Right cardiac atrium (tissue), 5 donors: ENCODE measurements at places on chromosomes 12 and 14.

DNA sequence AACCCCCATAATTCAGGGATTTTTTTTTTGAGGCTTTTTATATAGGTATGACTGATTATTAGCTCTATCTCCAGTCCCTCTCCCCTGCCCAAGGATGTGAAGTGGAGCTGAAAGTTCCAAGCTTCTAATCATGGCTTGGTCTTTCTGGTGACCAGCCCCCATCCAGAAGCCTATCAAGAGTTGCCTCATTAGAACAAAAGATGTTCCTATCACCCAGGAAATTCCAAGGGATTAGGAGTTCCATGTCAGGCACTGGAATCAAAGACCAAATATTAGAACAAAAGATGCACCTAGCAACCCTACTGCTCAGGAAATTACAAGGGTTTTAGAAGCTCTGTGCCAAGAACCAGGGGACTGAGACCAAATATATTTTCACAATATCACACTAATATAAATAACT, 29.9 kb downstream of the LRP6 start:
- no peak for DNase-seq

GRCh38 chr14:39264558-39264957, 30.8 kb downstream of the MIA2 start:
- no peak for DNase-seq

GRCh38 chr12:51321882-51322281, 2.1 kb downstream of the BIN2 start:
- no peak for DNase-seq

DNA sequence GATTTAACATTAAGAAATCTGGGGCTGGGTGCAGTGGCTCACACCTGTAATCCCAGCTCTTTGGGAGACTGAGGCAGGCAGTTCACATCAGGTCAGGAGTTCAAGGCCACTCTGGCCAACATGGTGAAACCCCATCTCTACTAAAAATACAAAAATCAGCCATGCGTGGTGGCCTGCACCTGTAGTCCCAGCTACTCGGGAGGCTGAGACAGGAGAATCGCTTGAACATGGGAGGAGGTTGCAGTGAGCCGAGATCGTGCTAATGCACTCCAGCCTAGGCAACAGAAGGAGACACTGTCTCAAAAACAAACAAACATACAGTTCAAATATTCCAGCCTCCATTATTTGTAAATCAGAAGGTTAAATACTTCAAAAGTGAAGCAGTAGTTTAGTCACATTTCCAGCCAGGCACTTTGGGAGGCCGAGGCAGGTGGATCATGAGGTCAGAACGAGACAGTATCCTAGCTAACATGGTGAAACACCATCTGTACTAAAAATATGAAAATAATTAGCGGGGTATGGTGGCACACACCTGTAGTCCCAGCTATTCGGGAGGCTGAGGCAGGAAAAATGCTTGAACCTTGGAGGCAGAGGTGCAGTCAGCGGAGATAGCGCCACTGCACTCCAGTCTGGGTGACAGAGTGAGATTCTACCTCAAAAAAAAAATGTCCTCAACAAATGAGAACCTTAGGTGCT, 30.3 kb downstream of the HNRNPC start:
- no peak for DNase-seq

DNA sequence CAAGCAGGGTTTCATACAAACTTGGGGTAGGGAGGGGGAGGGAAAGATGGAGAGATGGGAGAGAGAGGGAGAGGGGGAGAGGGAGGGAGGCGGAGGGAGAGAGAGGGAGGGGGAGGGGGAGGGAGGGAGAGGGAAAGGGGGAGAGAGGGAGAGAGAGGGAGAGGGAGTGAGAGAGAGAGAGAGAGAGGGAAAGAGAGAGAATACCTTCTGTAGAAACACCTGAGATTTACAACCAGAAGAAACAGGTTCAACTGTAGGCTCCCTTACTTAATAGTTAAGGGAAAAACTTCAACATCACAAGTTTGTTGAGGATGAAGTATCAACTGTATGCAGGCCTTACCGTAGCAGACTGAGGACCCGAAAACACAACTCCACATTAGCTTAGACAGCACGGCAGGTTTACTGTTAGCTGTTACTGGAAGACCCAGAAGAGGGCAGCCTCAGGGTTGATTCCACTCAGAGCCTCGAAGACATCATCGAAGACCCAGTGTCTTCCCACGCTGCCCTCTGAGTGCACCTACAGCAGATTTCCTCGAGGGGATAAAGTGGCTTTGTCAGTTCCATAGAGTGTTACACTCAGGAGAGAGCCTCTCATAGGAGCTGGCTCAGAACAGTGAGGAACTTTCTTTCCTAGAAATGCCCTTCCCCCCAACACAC, 72.4 kb downstream of the NT5DC3 start:
- no peak for DNase-seq

DNA sequence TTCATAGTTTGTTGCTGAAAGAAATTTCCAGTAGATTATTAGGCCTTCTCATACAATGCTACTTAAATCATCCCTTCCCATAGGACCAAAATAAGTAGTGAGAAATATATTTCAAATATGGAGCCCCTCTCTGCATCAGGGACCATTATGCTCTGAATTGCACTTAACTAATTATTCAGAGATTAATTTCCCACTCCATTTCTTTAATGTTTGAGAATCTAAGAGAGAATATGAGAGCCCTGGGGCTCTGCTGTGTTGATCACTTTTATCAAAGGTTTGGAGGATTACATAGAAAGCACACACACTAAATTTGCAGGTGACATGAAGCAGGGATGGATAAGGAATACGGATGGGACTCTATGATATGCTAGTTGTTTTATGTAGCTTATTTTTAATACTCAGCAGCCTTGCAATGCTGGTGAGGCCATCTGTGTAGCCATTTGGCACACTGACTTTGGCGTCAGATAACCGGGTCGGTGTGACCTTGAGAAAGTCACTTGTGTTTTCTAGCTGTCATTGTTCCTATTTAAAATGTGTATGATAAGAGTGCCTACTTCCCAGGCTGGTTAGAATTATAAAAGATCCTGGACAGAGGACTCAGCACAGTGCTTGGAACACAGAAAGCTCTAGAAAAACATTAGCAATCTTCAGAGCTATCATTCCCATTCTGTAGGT, 49.9 kb upstream of the FBXO21 start:
- no peak for DNase-seq

GRCh38 chr12:32776258-32776657, 20.6 kb upstream of the YARS2 start:
- DNase-seq = no peak

- no peak for DNase-seq
Observed at GRCh38 chr12:14984036-14984435, 11.2 kb downstream of the PDE6H start.

GRCh38 chr14:89443042-89443629, 26.1 kb upstream of the FOXN3 start:
- no peak for DNase-seq

DNA sequence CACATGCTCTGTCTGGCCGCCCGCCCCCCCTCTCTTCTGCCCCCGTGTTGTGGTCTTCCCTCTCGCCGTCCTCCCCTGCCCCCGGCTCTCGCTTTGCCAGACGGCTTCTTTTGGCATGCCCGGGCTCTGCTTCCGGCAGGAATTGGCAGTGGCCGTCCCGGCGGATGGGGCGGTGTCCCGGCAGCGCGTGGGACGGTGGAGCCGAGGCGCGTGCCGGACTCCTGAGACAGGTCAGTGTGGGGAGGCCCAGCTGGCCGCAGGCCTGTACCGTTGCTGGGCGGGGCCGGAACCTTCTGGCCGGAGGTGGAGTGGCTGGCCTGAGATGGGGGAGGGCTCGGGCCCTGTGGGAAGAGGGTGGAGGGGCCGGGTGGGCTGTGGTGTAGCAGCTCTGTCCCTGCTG, 17.1 kb downstream of the KIF26A start:
- peak; percentile 62 for DNase-seq

- DNase-seq = no peak
Observed at GRCh38 chr12:40222247-40222646, 2.5 kb upstream of the LRRK2 start.

DNA sequence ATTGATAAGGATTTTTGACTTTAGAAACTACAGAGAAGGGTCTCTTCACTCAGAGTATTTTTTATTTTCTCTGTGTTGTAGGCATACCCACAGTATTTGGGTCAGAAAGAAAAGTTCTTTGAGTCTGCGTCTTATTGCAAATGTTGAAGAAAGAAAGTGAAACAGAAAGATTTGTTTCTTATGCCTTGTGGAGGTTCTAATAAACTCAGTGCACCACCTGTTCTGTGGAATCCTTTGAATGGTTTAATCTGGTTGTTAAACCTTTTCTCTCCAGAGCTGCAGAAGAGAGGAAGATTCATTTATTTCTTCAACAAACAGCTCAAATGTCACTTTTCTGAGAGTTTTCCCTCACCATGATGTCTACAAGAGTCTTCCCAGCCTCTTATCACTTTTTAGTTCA, 146.6 kb upstream of the PLEKHG7 start:
- DNase-seq = no peak

DNA sequence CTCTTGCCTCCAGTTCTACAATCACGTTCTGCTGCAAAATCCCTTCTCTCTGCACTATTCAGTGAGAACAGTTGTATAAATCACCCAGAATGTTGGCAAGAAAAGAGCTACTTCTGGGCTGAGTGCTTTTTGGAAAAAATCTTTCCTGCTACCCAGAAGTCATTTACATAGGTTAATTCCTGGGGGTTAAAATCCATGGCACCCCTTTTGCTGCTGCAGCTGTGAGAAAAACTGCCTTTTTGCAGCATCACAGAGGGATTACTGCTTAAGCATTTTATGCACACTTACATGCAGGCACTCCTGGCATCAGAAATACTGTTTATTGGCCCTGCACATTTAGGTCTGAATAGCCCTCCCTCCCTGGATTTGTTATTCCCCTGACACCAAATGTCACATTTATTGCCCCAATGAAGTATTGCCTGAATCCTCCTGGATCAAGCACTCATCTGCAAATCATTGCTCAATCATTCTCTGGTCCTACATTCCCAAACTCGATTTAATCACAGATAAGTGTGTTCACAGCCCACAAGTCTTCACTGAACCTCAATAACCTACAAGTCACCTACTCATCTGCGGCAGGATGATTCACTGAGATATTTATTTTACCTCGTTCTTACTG, 43.1 kb upstream of the CCDC196 start:
- DNase-seq = no peak

DNA sequence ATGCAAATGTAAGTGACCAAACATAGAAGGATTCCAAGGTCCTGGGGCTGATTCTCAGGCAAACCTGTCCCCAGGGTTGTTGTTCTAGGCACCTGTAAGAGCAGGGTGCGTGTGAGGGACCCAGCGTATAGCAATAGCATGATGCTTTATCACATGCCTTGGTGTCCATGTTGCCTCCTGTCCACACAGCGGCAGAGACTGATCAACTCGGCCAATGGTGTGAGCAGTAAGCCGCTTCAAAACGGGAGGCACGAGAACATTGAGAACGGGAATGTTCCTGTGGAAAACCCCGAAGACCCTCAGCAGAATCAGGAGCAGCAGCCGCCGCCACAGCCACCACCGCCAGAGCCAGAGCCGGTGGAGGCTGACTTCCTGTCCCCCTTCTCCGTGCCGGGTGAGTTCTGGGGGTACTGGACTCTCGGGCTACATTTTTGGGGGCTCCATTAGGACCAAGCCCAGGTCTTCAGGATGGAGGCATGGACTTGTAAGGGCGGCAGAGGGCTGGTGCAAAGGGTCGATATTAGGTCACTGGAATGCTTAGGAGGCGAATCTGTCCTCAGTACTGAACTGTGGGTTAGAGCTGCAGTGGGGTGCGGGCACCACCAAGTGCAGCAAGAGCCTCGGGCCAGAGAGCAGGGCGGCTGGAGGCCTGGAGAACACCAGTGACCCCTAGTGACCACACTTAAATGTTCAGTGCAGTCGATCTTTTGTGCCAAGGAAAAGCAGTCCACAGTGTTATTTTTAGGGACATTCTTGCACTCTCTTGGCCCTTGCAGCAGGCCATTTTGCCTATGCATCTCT, 57.2 kb upstream of the RIN3 start:
- DNase-seq = peak; percentile 81

GRCh38 chr14:97978341-97978740, 1181.2 kb downstream of the VRK1 start:
- DNase-seq = peak; percentile 93

DNA sequence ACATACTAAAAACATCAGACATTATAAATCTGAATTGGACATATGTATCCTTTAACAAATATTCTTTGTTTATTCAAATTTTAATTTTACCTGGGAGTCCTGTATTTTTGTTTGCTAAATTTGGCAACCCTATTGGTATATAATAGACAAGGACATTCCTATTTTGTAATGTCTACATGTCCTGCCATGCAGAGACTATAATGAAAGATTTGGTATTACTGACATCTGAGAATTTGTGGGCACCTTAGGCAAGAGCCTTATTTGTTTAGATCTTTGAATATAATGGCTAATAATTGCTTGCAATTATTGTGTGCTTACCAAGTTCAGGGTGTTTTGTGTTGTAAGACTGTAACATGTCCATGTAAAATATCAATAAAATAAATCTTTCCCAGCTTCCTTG, 334.4 kb downstream of the KCNH5 start:
- no peak for DNase-seq

- DNase-seq = no peak
Observed at GRCh38 chr12:108734200-108734906, 3.0 kb upstream of the CORO1C start.

GRCh38 chr12:6420364-6420763, 24.4 kb upstream of the CD27 start:
- no peak for DNase-seq

GRCh38 chr14:81982046-81982445, 448.4 kb upstream of the SEL1L start:
- no peak for DNase-seq

DNA sequence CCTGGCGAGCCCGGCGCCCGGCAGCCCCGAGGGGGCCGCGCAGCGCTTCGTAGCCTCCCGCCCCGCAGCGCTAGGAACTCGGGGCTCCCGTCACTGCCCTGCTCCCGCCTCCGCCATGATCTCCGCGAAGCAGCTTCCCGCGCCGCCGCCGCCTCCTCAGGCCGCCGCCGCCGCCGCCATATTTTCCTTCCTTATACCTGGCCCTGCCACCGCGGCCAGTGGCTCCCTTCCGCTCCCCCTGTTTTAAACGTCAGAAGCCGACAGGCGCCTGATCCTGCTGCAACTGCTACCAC, 286 bp downstream of the PPP4R3A start:
- no peak for DNase-seq

GRCh38 chr14:24052656-24053547, 1.1 kb downstream of the CARMIL3 start:
- no peak for DNase-seq

- DNase-seq = no peak
Observed at GRCh38 chr14:67853715-67854114, 34.1 kb downstream of the RAD51B start.

- no peak for DNase-seq
Observed at GRCh38 chr14:94850309-94851211, 80.6 kb upstream of the GSC start.

DNA sequence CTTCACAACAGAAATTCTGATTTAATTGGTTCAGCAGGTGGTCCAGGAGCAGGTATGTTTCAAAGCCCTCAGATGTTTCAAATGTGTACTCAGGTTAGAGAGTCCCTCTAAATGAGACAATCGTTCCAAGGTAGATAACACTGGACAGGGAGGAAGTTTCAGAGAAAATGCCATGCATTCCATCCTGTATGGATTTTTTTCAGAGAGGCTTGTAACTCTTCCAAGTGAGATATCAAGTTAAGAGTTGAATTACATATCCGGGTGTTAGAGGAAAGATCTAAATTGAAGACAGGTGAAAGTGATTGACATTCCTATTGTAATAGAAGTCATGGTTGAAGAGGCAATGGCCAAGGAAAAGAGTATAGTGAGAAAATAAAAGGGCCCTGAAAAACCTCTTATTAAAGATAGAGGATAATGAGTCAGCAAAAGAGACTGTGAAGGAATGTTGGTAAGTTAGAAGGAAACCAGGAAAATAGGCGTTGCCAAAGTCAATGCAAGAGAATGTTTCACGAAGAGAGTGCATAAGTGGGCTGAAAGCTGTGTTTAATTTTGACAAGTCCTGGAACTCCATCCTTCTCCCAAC, 105.8 kb downstream of the BMP4 start:
- DNase-seq = no peak
